Stimulated activated naive B cell treated with anti-CD40 and anti-IgM and Interleukin-4, amounts not matched to agents 10 μg/mL and 1 μg/mL and 100 μg/mL, for 72 hours (primary cell): ENCODE measurements at places on chromosomes 6 and 20.

- no peaks in the 10 kb centered on the region for H3K27me3 ChIP-seq
- no peak for DNase-seq
- peaks cover under 1% of the 10 kb centered on the region for H3K4me1 ChIP-seq
- H3K4me3 ChIP-seq = no peak overlapping the region
- no peak overlapping the region for H3K27ac ChIP-seq
These were observed 17.5 kb downstream of the TRERF1 start for GRCh38 chr6:42434237-42434636.

- no peak overlapping the region for H3K27ac ChIP-seq
- no peak for DNase-seq
- no peaks in the 10 kb centered on the region for H3K36me3 ChIP-seq
- H3K27me3 ChIP-seq = peaks cover 42% of the 10 kb centered on the region
- no peak overlapping the region for H3K4me3 ChIP-seq
These were observed 6.2 kb upstream of the COL12A1 start for GRCh38 chr6:75211920-75212590.

- no peak for DNase-seq
- H3K36me3 ChIP-seq = no peaks in the 10 kb centered on the region
- peaks cover 5% of the 10 kb centered on the region for H3K4me1 ChIP-seq
- H3K4me3 ChIP-seq = no peak overlapping the region
- H3K27ac ChIP-seq = no peak overlapping the region
These were observed 10.9 kb upstream of the SLC17A5 start for GRCh38 chr6:73664701-73665100.

GRCh38 chr6:8361259-8361658 lies 74.1 kb downstream of the SLC35B3 start:
- H3K4me1 ChIP-seq = no peaks in the 10 kb centered on the region
- no peaks in the 10 kb centered on the region for H3K27me3 ChIP-seq
- H3K36me3 ChIP-seq = no peaks in the 10 kb centered on the region
- no peak overlapping the region for H3K4me3 ChIP-seq
- H3K27ac ChIP-seq = no peak overlapping the region

DNA sequence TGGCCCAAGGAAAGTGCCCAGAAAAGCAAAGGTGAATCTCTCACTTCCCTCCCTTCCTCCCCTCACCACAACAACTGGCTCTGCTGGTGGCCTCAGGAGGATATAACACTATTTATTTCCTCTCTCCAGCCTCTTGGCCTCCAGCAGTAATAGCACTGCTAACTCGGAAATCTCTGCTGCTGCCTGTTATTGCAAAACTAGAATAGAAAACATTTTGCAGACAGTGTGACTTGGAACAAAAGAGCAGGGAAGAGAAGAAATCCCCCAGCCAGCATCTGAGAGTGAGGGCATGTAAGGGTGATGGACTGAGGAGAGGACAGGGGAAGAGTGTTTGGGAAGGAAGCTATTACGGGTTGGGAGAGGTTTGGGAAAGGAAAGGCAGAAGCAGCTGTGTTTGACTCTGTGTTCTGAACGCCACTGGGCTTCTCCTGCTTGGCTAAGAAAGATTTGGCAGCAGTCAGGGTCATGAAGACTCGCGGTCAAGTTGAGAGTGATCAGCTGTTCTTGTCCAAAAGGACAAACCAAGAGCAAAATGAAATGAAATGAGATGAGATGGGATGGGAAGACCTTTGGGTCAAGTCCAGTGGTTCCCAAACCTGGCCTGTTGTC lies 81.0 kb upstream of the SNX9 start:
- H3K4me3 ChIP-seq = no peak overlapping the region
- no peak for DNase-seq
- no peaks in the 10 kb centered on the region for H3K4me1 ChIP-seq
- peaks cover 6% of the 10 kb centered on the region for H3K36me3 ChIP-seq

DNA sequence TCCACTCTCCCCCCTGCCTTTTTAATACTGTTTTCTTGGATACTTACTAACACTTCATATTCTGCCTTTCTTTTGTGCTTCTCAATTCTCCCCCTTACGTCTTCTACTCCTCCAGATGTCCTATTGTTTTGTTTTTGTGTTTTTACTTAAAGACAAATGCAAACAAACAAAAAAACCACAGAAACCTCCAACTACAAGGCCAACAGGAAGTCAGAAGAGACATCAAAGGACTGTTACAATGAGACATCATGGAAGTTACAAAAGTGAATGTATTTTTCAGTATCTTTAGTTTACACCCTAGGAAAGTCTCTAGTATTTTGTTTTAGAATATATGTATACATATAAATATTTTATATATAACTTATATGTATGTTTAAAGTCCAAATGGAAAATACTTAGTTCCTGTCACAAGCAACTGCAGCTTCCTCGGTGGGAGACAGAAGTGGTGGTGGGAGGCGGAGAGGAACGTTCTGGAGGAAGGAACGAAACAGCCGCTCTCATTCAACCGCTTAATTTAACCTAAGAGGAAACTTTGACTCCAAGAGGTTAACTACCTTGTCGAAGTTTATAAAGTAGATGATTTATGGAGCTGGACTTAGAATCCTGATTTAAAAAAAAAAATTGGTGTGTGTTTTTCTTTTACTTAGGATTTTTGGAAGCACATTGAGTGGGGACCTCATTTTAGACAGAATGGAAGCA lies 168.9 kb upstream of the PDE10A start:
- peaks cover 1% of the 10 kb centered on the region for H3K4me1 ChIP-seq
- no peak overlapping the region for H3K4me3 ChIP-seq
- no peak overlapping the region for H3K27ac ChIP-seq
- DNase-seq = no peak
- H3K27me3 ChIP-seq = peaks cover 18% of the 10 kb centered on the region

DNA sequence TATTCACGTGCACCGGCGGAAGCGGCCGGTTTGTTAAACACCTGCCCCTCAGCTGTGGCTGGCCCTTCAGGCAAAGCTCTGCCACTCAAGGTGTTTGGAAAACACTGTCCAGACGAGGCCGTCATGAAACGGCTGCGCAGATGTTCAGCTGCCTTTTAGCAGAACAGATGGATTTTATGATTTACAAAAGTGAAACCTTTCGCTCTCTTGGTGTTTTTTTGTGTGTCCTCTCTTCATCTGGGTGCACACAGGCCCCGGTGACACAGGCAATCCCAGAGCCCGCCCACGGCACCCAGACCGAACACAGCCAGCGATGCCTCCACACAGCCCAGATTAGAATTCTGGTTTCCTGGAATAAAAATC lies 397.0 kb downstream of the SMOC2 start:
- peaks cover 5% of the 10 kb centered on the region for H3K27me3 ChIP-seq
- DNase-seq = no peak
- no peak overlapping the region for H3K27ac ChIP-seq
- no peaks in the 10 kb centered on the region for H3K4me1 ChIP-seq
- no peak overlapping the region for H3K4me3 ChIP-seq

DNA sequence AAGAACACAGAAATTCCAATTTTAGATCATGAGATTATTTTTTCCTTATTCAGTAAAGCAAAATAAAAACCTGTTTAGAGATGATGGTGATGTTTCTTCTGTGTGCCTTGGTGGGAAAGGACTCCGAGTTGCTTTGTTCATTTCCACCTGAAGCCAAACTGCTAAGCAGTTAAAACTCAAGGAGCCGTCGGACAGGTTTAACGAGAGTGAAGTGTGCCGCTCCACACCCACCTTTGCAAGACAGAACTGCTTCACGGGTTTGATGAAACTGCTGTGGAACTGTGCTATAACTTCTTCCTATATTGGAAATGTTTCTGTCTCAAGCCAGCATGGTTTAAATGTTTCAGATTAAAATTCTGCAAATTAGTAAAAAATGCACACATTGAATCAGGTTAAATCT lies 9.2 kb upstream of the DSP start:
- no peak overlapping the region for H3K27ac ChIP-seq
- no peaks in the 10 kb centered on the region for H3K4me1 ChIP-seq
- peaks cover 24% of the 10 kb centered on the region for H3K27me3 ChIP-seq

DNA sequence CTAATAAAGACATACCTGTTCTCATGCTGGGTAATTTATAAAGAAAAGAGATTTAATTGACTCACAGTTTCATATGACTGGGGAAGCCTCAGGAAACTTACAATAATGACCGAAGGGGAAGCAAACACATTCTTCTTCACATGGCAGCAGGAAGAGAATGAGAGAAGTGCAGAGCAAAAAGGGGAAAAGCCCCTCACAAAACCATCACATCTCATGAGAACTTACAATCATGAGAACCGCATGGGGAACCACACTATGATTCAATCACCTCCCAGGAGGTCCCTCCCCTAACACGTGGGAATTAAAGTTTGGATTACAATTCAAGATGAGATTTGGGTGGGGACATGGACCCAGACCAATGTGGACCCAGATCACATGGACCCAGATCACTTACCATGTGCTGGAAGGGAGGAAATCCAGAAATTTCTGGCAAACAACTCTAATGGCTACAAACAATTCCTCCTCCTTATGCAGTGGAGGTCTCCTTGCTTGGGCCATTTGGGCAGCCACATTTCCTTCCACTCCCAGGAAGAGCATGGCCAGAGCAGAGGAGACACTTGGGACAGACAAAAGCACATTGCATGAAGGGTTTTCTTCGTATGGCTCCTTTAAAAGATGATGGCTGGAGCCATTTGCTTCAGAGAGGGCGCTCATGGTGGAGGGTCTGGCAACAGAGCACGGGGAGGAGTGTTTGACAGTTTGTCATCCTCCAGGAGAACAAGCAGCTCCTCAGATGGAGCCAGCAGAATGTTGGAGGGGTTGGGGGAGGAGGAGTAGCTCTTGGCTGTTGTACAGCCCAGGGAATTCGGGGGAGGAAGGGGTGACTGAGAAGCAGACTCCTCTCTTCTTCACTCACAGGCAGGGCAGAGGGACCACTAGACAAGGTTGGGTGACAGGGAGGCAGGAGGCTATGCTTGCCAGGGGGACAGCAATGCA lies 30.4 kb downstream of the SERPINB9 start:
- peak; percentile 41 for DNase-seq
- H3K4me1 ChIP-seq = peaks cover 70% of the 10 kb centered on the region
- peak overlapping the region; percentile 96 for H3K27ac ChIP-seq
- H3K27me3 ChIP-seq = no peaks in the 10 kb centered on the region
- peak overlapping the region; percentile 44 for H3K4me3 ChIP-seq
- peaks cover 24% of the 10 kb centered on the region for H3K36me3 ChIP-seq

DNA sequence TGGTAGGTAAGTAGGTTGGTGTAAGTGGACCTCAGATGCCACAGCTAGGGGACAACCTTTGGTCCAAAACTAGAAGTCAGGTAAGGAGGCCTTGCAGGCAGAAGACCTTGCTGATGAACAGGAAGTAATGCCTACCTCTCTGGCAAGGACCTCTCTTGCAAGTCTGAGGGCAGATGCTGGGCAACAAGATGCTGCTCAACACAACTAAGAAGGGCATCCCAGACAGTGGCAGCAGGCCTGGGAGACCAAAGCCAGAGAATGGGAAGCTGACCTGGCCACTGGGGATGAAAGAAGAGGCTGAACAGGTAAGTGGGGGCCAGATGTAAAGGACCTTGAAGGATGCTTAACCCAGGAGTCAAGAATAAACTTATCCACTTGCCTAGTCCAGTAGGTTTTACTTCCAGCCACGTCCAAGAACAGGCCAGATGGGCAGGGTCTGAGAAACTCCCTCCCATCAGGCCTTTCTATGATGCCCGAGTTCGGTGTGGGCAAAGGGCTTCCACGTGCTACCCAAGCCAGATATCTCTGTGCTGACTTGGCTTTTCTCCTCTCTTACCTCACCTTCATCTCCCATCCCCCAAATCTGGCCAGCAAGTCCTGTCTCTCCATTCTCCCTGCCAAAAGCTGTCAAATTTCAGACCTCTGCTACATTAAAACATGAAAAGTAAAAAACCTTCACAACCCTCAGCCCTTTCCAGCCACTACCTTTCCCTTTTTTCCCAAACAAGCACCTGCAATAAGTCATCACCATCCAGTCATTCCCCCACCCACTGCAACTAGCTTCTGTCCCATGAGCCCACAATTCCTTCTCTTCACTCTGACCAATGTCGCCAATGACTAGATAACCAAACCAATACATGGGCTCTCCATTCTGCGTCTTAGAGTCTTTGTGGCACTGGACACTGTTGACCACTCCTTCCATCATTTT lies 11.5 kb upstream of the PLCG1 start:
- no peaks in the 10 kb centered on the region for H3K27me3 ChIP-seq
- peaks cover 35% of the 10 kb centered on the region for H3K36me3 ChIP-seq
- H3K27ac ChIP-seq = peak overlapping the region; percentile 66
- DNase-seq = no peak

DNA sequence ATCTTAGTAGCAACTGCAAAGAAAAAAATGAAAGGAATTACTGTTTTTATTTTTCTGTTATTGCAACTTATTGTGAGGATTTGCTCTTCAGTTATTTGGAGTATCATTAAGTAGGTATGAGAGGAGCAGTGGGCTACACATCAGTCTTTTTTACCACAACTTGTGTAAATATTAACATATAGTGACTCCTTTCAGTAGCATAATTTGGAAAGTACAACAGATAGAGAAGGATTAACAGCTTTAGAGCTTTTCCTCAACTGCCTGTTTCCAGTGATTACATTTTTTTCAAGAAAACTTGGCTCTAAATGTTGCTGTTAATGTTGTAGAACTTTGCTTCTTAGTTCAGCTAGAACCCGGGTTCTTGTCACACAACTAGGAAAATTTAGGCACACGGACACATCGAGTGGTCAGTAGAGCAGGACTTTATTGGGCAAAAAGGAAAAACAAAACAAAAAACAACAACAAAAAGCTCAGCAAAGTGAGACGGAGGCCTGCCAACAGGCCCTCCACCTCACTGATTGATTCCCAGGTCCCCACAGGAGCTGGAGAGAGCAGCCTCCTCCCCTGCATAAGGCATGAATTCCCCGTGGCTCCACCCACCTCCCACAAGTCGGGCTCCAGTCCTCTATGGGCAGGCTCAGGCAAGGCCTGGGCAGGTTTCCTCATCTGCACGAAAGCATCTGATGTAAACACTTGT lies 75.1 kb downstream of the ADGRG6 start:
- H3K4me1 ChIP-seq = peaks cover 2% of the 10 kb centered on the region
- no peak overlapping the region for H3K27ac ChIP-seq
- H3K27me3 ChIP-seq = no peaks in the 10 kb centered on the region
- H3K4me3 ChIP-seq = no peak overlapping the region
- no peaks in the 10 kb centered on the region for H3K36me3 ChIP-seq

DNA sequence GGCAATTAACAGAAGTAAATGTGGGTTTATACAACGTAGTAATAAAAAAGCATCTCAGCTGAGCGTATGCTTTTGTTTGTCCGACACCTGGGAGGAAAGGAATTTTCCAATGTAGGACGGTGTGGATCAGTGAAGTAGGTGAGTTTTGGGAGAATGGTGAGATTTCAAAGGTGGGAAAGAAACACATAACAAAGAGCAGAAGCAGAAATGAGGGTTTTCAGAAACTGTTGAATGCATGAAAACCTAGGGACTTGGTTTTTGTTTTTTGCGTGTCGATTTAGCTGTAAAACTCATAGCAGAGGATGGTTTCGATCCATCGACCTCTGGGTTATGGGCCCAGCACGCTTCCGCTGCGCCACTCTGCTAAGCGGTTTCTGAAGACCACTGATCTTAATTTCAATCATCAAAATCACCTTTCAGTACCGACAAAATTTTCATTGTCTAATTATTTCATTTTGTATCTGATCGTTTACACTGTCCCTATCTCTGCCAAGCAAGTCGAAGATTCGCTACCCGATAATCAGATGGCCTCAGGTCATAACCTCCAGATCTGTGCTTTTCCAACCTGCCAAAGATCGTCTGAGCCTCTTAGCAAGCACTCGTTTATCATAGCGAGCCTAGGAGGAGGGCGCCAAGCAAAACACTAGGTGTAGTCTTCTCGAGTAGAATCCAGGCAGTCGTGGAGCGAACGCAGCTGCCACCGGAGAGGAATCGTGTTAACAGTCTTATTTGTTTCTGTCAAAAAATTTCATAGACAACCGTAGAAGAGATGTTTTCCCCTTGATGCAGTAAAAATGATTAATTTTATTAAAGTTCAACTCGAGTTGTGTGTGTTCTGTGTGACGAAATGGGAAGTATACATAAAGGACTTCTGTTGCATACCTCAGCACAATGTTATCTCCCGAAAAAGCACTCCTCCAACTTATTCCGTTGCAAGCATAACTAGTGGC lies 20.9 kb upstream of the POM121L2 start:
- no peak for DNase-seq
- H3K36me3 ChIP-seq = peaks cover 1% of the 10 kb centered on the region
- peak overlapping the region; percentile 93 for H3K27ac ChIP-seq
- H3K4me1 ChIP-seq = peaks cover 8% of the 10 kb centered on the region
